ENCODE measurements at places on chromosomes 16 and 17.

DNA sequence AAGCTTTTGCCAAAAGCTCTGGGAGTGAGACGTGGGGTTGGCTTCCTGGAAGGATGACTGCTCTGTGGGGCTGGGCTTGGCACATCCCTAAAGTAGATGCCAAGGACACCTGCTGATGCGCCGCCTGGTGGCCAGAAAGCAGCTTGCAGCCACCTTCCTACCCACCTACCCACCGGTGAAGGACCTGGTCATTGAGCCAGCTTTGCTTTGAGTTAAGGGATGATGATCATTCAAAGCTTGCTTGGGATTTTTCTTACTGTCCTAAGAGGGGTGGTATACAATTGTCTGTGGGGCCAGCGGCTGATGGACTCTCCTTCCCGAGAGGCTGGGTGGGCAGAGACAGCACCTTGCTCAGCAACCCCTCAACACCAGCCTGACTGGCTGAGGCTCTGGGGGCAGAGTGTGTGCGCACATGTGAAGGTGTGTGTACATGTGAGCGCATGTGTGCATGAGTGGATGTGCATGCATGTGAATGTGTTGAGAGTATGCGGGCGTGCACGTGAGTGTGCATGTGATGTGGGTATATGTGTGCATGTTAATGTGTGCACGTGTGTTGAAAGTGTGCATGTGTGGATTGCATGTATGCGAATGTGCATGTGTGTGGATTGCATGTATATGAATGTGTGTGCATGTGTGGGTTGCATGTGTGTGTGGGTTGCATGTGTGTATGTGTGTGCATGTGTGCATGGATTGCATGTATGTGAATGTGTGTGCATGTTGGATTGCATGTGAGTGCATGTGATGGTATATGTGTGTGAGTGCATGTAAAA, 18.6 kb downstream of the C1QTNF1 start:
- no peak for DNase-seq

DNA sequence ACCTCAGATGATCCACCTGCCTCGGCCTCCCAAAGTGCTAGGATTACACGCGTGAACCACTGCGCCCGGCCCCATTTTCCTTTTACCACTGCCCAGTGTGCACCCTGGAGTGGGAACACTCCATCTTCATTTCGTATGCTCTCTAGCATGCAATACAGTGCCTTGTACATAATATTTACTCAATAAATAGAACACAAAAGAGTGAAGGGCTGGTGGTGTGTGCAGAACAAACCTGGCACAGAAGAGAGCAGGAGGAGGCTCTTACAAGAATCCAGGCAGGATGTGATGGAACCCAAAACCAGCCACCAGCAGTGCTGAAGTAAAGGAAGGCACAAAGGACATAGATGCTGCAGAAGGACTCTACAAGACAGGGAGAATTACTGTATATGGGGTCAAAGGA, 7.3 kb downstream of the KRT37 start:
- DNase-seq = no peak

DNA sequence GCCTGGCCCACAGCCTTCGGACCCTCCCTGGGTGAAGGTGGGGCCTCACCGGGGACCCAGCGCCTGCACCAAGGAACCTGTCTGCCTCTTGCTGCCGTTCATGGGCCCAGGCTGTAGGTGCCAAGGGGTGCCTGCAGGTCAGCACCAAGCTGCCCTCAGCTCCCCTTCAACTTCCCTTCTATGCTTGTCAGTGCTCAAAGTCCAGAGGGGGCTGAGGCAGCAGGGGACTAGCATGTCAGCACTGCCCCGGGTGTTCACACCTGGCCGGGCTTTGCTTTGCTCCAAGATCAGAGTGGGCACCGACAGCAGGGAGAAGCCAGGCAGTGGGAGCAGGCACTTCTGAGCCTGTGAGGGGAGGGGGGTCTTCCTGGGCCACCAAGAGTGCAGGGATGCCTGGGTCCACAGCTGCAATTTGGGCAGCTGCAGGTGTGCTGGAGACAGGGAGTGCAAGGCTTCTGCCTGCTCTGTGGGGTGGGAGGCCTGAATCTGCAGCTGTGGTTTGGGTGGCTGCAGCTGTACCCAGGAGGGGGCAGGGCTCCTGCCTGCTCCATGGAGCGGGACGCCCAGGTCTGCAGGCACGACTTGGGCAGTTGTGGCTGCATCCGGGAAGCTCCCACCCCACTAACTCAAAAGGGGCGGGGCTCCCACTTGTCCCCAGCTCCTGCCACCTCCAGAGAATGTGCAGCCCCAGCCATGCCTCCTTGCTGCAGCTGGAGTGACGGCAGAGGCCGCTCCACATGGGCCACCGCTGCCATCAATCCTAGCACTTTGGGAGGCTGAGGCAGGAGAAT, 27.6 kb upstream of the PRM1 start:
- no peak for DNase-seq

- no peak for DNase-seq
Observed at GRCh38 chr16:24789881-24790280, 55.9 kb upstream of the SLC5A11 start.

GRCh38 chr17:75352079-75352569, 53.4 kb downstream of the GRB2 start:
- no peak for DNase-seq

GRCh38 chr17:72502371-72503341, 381.8 kb downstream of the SOX9 start:
- no peak for DNase-seq

GRCh38 chr17:48102798-48103715, 1.8 kb upstream of the CBX1 start:
- no peak for DNase-seq

DNA sequence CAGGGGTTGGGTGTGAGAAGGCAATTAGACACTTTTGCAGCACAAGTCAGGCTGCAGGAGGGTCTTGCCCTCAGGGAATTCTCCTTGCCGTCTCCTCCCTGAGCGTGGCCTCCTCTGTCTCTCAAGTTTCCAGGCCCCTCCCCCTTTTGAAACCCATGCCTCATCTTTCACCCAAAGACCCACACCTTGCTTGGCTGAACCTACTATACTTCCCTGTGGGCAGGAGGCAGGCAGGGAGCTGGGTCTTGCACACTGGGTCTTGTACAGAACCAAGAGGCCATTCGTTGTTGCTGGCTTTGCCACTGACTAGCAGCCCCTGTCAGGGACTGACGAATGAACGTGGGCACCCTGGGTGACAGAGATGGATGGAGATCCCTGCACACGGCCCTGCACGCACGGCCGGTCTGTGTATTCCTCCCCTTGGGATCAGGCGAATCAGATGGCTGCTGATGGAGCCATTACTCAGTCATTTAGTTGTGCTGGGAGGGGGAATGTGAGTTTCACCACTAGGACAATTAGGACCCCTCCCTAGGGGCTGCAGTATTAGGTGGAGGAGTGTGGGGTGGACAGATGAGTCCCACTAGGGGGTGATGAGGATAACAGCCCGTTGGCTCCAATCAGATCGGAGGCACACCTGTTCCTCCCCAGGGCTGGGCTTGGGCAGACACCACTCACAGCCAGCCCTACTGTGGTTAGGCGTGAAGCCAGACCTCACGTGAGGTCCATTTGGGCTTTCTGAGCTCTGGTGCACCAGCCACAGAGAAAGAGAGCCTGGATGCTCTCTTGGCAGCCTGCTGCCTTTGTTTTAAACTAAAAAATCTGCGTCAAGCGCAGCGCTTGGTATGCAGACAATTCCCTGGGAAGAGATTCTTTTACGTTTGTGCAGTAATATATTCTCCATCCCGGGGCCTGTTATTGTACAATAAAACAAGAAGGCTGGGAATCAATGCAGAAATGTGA, 167.7 kb upstream of the WSCD1 start:
- no peak for DNase-seq

GRCh38 chr17:78125976-78126894, 2.3 kb downstream of the TMC6 start:
- DNase-seq = no peak

GRCh38 chr16:56415875-56416274, 9.5 kb downstream of the AMFR start:
- no peak for DNase-seq

DNA sequence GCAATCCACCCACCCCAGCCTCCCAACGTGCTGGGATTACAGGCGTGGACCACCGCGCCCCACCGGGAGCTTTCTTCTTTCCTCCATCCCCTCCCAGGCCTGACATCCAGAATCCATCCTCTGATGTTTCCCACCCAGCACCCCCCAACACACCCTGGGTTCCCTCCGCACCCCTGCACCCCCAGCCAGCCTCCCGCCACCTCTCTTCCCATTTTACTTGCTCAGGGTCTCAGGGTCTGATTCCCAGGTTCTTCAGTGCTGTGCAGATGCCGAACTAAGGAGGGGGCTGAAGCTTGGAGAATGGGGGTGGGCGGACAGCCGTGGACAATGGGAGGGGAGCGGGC, 225 bp downstream of the ASGR1 start:
- no peak for DNase-seq

GRCh38 chr16:56438038-56438437, 12.7 kb upstream of the AMFR start:
- no peak for DNase-seq

- DNase-seq = no peak
Observed at GRCh38 chr17:28405632-28406472, at the start of gene SLC46A1. SLC46A1 (minus strand) TSS chr17:28406212; CDS start chr17:28406114, 98 bp downstream.

GRCh38 chr17:50129353-50129727, 620 bp downstream of the SAMD14 start:
- DNase-seq = no peak

- no peak for DNase-seq
Observed at GRCh38 chr17:76969598-76970172, 101.5 kb downstream of the MGAT5B start.

DNA sequence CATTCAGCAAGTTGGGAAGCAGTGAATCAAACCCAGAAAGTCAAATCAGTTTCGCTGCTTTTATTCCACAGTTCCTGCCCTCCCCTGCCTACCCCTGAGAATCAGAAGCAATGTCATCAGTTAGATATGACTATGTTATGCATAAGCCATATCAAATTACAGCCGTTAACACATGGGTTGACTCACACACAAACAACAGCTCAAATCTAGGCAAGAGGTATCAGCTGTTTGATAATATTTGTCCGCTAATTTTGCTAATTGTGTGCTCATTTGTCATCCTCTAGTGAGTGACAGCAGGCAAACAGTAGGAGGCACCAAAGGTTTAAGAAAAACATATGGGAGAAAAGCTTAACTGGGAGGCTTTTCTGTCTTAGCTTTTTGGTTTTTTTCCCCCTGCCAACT, 327.4 kb upstream of the CCL2 start:
- no peak for DNase-seq

- DNase-seq = no peak
Observed at GRCh38 chr17:73346501-73347162, 34.8 kb upstream of the CDC42EP4 start.

GRCh38 chr16:2528161-2529060, 2.8 kb downstream of the CEMP1 start:
- no peak for DNase-seq

DNA sequence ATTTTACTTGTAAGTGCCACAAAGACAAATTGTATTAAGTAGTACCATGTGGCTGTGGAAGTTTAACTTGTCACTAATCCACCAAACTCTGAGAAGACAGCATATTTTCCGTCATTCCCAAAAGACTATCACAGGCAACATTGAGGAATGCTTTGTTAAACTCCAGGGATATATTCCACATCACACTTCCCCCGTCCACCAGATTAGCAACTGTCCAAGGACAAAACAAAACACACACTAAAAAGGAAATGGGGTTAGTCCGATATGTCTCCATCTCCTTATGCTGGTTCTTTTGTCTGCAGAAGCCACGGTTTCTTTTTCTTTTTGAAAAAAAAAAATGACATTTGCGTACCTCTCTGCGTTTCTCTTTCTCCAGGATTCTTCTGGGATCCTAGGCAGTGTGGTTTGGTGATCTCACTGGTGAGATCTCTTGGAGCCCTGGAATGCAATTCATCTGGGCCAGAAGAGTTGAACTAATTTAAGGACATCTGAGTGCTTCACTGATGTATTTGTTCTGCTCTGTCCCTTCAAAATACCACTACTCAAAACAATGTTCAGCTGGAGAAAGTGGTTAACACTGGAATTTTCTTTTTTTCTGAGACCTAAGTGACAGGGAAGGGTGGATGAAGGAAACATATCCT, 40.6 kb downstream of the PRKCB start:
- no peak for DNase-seq

Data from NCI-H1436 treated with DMSO at 0.1 percent for 48 hours (cell line).